ENCODE measurements at places on chromosomes 3 and 15.

DNA sequence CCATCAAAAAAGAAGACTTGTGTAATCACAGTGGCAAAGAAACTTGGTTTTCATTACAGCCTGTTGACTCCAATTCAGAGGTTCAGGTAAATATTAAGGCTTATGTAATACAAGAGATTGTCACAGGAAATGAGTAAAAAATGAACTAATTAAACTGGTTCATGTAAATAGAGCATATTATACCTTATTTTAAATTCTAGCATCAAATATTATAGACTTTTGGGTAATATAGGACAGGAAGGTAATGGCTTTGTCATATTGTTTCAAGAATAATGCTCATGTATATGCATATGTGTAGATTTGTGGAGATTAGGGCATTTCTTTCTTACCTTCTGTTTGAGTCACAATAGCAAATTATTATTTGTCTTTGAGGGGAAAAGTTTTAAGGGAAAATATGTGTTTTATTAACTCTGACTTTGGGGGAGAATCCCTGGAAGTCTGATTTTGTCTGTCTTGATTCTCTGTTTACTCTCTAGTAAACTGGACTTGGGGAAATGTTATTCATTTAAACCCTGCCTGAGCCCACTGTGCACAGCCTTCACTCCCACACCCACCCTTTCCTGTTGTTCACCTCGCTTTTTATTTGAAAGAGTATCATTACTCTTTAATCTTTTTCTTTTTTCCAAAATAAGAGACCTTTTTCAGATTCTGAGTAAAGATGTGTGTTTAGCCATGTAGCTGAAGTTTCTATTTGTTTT, 43.0 kb downstream of the RASA2 start:
- DNase-seq: no peak

GRCh38 chr15:70556151-70556741, 207.1 kb downstream of the UACA start:
- no peak for DNase-seq

DNA sequence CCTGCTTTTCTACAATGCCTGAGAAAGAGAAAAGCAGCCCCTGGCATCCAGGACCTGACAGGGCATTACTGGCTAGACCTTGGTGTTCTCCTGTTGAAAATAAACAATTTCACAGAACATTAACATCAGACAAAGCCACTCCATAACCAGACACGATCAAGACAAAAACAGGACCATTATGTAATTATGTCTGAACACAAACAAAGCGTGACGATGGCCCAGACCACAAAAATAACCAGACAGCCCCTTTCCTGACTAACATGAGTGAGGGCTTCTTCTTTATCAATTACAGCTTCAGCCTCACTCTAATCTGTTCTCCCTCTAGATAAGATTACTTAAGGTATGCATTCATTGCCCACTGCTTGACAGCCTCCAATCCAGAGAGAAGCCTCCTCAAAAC, 172.7 kb upstream of the LMCD1 start:
- DNase-seq: no peak

DNA sequence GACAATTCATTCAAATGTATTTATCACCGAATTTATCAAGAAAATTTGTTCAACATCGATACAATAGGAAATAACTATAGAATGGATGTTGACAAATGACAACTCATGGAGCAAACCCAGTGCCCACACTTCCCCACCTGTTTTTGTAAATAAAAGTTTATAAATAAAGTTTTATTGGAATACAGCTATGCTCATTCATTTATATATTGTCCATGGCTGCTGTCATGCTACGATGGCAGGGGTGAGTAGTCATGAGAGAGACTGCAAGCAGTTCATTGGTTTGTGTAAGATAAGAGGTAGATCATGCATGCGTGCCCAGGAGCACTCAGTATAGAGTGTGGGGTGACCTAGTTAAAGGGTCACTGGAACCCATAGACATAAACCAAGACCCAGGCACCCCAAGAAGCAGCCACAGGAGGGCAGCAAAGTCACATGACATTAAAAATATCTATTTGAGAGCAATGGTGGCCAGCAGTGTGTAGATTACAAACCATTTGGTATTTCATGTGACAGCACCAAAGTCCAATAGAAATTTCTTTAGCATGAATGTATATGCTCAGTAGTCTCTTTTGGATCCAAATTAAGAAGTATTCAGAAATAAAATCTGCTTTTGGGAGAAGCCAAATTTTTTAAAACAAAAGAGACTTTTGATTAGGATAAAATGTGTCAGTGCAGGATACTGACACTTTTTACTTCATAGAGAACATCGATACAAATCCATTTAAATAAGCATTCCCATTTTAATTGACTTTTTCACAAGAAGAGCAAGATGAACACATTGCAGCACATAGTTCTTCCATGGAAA, 794.8 kb downstream of the MCTP2 start:
- DNase-seq: peak; percentile 7

GRCh38 chr3:45967724-45968123, 24.5 kb downstream of the CXCR6 start:
- DNase-seq: no peak

- DNase-seq: no peak
Measured at GRCh38 chr3:177530908-177531307, 333.6 kb upstream of the TBL1XR1 start.

- DNase-seq: no peak
Measured at GRCh38 chr15:77251662-77252061, 168.2 kb downstream of the PEAK1 start.

GRCh38 chr3:172213200-172213599, 173.8 kb downstream of the FNDC3B start:
- peak; percentile 49 for DNase-seq

DNA sequence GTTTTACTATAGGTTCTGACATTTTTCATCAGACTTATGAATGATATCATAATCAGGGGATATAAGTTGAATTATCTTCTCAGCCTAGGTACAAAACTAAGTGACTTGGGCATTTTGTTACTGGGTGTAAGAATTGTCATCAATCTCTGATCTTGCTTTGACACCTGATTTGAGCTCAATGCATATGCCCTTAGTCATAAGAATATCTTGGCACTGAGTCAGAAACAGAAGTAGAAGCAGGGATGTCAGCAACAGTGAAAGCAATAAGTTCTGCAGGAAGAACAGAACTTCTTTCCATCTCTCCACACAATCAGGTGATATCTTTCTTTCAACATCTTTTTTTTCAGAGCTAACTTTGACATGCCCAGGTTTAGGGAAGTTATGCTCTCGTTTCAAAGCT, 14.6 kb downstream of the SLITRK3 start:
- DNase-seq: no peak

DNA sequence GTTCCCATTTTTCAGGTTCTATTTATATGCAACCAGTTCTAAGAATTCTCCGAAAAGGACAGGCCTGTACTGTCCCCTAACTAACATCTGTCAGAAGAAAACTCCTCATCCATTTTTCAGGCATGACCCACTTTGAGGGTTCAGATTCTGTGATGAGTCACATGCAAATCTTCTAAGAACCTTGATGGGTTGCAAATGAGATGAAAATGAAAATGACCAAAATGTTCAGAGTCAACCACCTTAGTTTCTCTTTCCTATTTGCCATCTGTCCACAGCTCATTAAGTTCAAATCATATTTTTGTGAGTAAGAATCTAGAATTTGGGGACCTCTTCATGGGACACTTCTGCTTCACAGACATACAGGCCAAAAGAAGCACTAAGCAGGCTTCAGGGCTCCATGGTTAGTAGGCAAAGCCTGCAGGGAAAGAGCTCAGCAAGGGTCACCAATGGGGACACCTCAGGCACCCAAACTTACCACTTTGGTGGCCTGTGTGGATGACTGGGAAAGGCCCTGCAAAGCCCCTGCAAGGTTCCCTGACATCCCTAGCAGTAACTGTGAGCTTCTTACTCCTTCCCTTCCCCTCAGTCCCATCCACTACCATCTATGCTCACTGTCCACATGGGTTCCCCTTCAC, 122.0 kb downstream of the WDR76 start:
- peak; percentile 40 for DNase-seq

DNA sequence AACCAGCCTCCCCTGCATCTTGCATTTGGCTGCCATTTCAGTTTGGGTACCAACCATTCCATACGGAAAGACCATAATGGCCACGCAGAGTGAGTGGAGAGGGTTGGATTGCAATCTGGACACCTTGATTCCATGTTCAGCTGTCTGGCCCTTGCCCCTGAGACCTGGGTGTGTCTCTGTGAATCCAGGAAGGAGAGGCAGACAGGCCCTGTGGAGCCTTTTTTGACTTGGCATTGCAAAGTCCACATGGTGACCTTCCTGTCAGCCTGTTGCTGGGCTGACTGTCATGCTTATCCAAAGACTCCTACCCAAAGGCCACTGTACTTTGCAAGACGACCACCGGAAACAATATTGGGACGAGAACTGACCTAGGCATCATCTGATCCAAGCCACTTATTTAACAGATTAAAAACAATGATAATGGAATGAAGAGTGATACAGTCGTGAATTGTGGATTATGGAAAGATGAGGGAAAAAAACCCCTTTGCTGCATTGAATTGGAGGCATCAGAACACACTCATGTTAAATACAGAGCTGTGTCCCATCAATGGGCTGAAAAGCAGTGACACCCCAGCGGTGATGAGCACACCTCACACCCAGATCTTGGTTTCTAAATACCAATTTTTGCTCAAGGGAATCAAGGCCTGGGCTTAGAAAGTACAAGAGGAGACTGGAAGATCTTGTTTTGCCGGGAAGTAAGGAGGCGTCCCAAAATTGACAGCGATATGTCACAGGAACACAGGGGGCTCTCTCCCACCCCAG, 86.0 kb downstream of the LRRK1 start:
- DNase-seq: no peak

DNA sequence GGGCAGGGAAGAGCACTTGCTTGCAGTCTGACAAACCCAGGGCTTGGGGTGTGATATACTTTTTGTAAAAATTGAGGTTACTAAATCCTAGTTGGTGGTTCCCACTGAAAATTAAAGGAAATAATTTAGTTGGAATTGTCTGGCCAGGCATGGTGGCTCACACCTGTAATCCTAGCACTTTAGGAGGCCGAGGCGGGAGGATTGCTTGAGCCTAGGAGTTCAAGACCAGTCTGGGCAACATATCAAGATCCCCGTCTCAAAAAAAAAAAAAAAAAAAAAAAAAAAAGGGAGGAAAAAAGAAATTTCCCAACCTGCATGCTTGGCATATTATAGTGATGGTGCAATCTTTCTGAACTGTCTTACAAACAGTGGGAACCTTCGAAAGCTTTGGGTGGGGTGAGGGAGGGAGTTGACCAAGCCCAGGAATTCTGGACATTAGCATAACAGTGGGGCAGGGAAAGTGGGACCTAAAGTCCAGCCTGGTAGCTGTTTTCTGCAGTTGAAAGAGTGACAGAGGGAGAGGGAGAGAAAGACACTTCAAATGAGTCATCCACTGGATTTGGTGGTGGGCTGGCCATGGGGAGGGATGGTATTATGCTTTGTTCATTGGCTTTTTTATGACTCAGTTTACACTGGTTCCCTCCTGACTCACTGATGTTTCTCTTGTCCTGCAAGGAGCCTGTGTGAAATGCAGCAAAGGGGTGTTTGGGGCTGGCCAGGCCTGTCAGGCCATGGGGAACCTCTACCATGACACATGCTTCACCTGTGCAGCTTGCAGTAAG, 41.1 kb downstream of the LIMD1 start:
- DNase-seq: no peak

DNA sequence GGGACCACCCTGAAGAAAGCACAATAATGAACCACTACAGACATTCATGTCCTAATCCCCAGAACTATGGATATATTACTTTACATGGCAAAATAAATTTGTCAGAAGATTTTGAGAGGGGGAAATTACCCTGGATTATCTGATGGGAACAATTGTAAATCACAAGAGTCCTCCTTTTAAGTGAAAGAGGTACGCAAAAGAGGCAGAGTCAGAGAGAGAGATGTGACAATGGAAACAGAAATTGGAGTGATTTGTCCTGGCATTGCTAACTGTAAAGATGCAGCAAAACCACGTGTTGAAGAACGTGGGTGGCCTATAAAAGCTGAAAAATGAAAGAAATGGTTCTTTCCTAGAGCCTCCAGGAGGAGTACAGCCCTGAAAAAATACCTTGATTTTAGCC, 1121.4 kb upstream of the ALCAM start:
- no peak for DNase-seq

DNA sequence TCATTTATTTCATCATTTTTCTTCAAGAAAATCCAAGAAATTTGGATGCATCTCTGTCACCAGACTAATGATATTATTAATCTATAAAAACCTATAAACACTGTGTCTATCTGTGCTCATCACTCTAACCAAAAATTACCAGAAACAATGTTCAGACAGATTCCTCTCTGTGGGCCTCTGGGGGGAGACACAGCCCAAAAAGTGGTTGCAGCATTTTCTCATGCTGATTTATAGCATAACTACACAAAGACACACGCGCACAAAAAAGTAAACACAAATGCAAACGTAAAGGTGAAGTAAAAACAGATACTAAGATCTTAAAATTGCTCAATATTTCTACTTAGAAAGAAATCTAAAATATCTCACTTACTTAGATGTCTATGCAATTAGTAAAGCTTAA, 976.0 kb downstream of the GBE1 start:
- DNase-seq: no peak

DNA sequence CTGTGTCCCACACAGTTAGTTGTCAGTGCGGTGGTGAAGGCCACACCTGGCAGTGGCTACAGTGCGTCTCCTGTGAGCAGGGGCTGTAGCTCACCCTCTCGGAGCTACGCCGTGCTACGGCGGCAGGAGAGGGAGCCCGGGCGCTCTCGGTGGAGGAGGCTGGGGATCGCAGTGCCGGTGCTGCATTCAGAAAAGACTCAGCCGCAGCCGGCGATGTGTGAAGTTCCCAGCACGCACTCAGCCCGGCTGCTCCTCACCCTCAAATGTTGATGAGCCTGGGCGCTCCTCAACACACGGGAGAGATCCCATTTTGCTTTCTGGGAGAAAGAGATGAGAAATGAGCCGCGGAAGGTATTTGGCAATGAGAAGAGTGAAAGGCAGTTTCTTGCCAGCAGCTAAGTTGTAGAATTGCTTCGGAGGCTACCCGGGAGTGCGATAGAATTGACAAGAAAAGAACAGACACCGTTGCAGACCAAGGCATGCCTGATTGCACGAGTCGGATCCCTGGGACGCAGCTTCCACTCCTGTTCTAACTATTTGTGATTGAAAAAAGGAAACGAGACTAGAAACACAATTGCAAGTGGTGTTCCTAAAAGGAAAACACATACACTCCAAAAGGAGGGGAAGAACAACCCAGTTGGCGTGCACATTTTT, at the start of gene UNC13C:
Gene UNC13C, plus strand, starts transcription at position 189 of the 654 bp plus-strand sequence. CDS start 34,463 bp downstream, outside the sequence.
- no peak for DNase-seq

- no peak for DNase-seq
Measured at GRCh38 chr15:89085289-89085926, 2.8 kb upstream of the ABHD2 start.

- no peak for DNase-seq
Measured at GRCh38 chr3:115790759-115791158, 167.4 kb downstream of the GAP43 start.

DNA sequence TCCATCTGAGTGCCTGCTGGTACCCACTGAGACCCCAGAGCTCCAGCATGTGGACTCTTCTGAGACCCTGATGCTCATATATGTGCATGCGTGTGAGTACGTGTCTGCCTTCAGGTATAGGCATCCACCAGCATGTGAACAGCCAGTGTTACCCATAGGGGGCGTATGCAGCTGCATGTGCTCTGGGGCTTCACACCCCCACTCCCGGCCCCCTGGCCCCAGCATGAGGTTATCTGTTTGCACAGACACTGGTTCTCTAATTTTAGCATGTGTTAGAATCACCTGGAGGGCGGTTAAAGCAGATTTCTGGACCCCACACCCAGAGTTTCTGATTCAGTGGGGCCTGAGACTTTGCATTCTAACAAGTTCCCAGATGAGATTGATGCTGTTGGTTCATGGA, 824 bp upstream of the CILP start:
- DNase-seq: peak; percentile 76

Measured in GM13976 (cell line).